ENCODE measurements at places on chromosomes 13 and 19. TPM values are rescaled to one million over a fixed set of nuclear protein-coding genes. Genes with fewer than 3 reads are reported as not detected.

Gene PDE4C
- 0.14 TPM for total RNA-seq

Gene PLA2G4C
- total RNA-seq, result 9.2 TPM

Gene TMPRSS9
- total RNA-seq, result 0.09 TPM

Gene ZNF90
- 5.1 TPM for total RNA-seq

Gene IRGC
- not detected for total RNA-seq

Gene GTF2F2
- total RNA-seq, result 30.0 TPM

Gene ZIC5
- total RNA-seq, result not detected

Gene GGACT
- 4.4 TPM for total RNA-seq

Gene MEIOSIN
- not detected for total RNA-seq

- H3K27me3 ChIP-seq, result no peaks in the 10 kb centered on the region
- H3K4me3 ChIP-seq, result no peak overlapping the region
Measured at GRCh38 chr13:90321281-90321931, 1026.1 kb upstream of the MIR17HG start.

- H3K27me3 ChIP-seq, result no peaks in the 10 kb centered on the region
- H3K36me3 ChIP-seq, result peaks cover 33% of the 10 kb centered on the region
- DNase-seq, result no peak
Measured at GRCh38 chr13:72849571-72849970, 67.6 kb downstream of the PIBF1 start.

GRCh38 chr13:108227651-108228272, 9.6 kb downstream of the ABHD13 start:
- no peak overlapping the region for H3K27ac ChIP-seq
- peaks cover 21% of the 10 kb centered on the region for H3K4me1 ChIP-seq
- H3K36me3 ChIP-seq, result peaks cover 6% of the 10 kb centered on the region
- no peak overlapping the region for H3K4me3 ChIP-seq

DNA sequence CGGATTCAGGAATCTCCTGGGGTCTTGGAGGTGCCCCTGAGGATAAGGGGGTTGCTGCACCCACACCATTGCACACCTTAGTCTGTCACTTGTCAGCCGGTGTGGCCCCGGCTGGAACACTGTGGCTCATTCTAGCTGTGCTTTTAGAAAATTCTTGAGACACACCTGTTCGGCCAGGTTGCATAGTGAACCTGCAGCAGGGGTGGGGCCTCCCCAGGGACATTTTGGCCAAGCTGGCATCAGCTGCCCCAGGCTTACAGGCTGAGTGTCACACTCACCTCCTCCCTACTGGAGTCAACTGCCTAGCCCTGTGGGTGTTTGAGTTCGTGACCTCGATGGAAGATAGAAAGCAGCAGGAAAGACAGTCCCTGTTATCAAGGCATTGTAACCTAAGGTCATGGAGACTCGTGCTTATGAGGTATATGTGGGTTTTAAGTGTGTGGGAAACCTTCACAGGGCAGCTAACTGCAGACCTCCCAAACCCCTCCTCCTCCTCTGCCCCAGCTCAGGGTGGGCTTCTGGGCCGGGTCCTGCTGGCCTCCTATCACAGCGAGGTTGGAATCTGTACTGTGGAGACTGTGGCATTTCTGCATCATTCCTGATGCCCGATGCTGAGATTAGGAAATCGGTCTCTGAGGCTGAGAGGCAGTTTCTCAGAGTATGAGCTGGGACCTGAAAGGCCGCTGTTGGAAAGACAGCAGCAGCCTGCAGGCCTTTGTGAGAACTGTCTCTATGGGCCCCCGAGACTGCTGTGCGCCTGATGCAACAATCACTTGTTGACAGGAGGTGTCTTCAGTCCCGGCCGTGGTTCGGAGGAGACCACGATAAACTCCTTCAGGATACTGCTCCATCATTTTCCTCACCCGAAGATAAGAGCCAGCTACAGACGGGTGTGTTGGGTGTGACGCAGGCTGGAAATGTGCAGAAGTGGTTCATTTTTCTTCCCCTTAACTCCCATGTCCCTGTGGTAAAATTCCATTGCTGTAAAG, 72.2 kb downstream of the ATP11A start:
- no peaks in the 10 kb centered on the region for H3K27me3 ChIP-seq
- no peaks in the 10 kb centered on the region for H3K36me3 ChIP-seq
- H3K4me3 ChIP-seq, result no peak overlapping the region
- H3K27ac ChIP-seq, result no peak overlapping the region

- peaks cover 6% of the 10 kb centered on the region for H3K4me1 ChIP-seq
- H3K4me3 ChIP-seq, result no peak overlapping the region
- no peak overlapping the region for H3K27ac ChIP-seq
- peaks cover 15% of the 10 kb centered on the region for H3K27me3 ChIP-seq
Measured at GRCh38 chr13:21256351-21256761, 79.9 kb downstream of the MRPL57 start.

GRCh38 chr19:30092721-30093569, 150.9 kb downstream of the URI1 start:
- H3K36me3 ChIP-seq, result no peaks in the 10 kb centered on the region
- no peaks in the 10 kb centered on the region for H3K27me3 ChIP-seq
- no peak overlapping the region for H3K4me3 ChIP-seq
- DNase-seq, result no peak

- peak overlapping the region; percentile 84 for H3K4me3 ChIP-seq
- peak overlapping the region; percentile 95 for H3K27ac ChIP-seq
- DNase-seq, result peak; percentile 88
- peaks cover 3% of the 10 kb centered on the region for H3K27me3 ChIP-seq
- H3K36me3 ChIP-seq, result peaks cover 10% of the 10 kb centered on the region
- H3K4me1 ChIP-seq, result peaks cover 21% of the 10 kb centered on the region
Measured at GRCh38 chr19:18204394-18205199, 755 bp upstream of the RAB3A start.

GRCh38 chr19:55014714-55015113, 23.4 kb downstream of the GP6 start:
- H3K4me1 ChIP-seq, result no peaks in the 10 kb centered on the region
- no peaks in the 10 kb centered on the region for H3K27me3 ChIP-seq
- H3K27ac ChIP-seq, result peak overlapping the region; percentile 51
- peaks cover 11% of the 10 kb centered on the region for H3K36me3 ChIP-seq

- no peak overlapping the region for H3K4me3 ChIP-seq
- no peak for DNase-seq
- H3K27ac ChIP-seq, result no peak overlapping the region
Measured at GRCh38 chr19:55489711-55490477, 1.7 kb downstream of the SSC5D start.

DNA sequence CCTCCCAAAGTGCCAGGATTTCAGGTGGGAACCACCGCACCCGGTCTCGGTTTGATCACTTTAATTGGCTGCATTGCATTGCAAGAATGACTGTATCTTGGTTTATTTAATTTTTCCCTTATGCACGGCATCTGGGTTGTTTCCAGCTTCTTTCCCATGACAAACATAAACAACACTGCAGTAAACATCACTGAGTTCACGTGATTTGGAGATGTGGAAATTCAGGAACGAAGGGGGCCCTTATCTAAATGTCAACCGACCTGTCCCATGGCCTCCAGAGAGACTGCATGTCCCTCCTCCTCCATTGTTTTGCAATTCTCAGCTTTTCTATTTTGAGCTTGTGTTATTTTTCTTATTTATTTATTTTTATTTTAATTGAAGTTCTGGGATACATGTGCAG, 14.4 kb upstream of the SULT2B1 start:
- DNase-seq, result no peak
- no peaks in the 10 kb centered on the region for H3K27me3 ChIP-seq
- H3K4me3 ChIP-seq, result no peak overlapping the region
- H3K27ac ChIP-seq, result no peak overlapping the region
- H3K4me1 ChIP-seq, result no peaks in the 10 kb centered on the region
- H3K36me3 ChIP-seq, result no peaks in the 10 kb centered on the region

GRCh38 chr13:110562036-110562597, 595 bp upstream of the RAB20 start:
- H3K36me3 ChIP-seq, result peaks cover 7% of the 10 kb centered on the region
- H3K27ac ChIP-seq, result peak overlapping the region; percentile 82
- H3K27me3 ChIP-seq, result peaks cover 39% of the 10 kb centered on the region
- peaks cover 24% of the 10 kb centered on the region for H3K4me1 ChIP-seq

GRCh38 chr19:1070576-1070930, 3.6 kb downstream of the ARHGAP45 start:
- no peak overlapping the region for H3K27ac ChIP-seq
- H3K4me3 ChIP-seq, result peak overlapping the region; percentile 98
- H3K27me3 ChIP-seq, result peaks cover 1% of the 10 kb centered on the region
- peaks cover 44% of the 10 kb centered on the region for H3K36me3 ChIP-seq
- H3K4me1 ChIP-seq, result peaks cover 35% of the 10 kb centered on the region

DNA sequence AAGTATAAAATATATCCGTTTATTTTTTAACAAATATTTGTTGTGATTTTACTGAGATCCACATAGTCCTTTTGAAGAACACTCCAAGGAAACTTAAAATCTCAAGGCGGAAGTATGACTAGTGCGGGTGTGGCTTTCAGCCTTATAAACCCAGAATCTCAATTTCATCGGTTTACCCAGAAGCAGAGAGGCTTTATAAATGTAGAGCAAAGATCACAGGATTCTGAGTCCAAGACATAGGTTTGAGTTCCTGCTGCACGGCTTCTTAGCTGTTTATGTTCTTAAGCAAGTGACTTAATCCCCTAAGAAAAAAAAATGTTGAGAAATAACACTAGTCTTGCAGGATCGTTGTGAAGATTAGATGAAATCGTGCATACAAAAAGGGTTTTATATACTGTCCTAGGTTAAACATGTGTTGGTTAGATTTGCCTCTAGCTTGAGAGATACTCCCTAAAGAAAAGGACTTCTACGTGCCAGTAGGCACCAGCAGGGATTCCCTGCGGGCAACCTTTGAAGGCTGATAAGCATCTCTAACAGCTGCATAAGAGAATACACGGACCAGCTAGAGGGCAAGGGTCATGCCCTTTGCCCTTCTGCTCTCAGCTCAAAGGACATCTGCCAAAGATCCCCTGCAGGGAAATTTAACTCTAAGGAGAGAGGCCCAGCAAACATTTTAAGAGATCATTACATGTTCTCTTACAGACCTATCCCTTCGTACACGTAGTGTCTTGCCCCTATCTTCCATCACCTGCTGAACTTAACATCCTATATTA, 130.4 kb upstream of the MIR17HG start:
- DNase-seq, result no peak
- H3K4me1 ChIP-seq, result no peaks in the 10 kb centered on the region
- no peak overlapping the region for H3K4me3 ChIP-seq
- H3K36me3 ChIP-seq, result no peaks in the 10 kb centered on the region

GRCh38 chr13:99027260-99027659, 49.4 kb upstream of the DOCK9 start:
- H3K27me3 ChIP-seq, result no peaks in the 10 kb centered on the region
- H3K4me3 ChIP-seq, result peak overlapping the region; percentile 65
- H3K36me3 ChIP-seq, result peaks cover 18% of the 10 kb centered on the region
- peak; percentile 70 for DNase-seq

DNA sequence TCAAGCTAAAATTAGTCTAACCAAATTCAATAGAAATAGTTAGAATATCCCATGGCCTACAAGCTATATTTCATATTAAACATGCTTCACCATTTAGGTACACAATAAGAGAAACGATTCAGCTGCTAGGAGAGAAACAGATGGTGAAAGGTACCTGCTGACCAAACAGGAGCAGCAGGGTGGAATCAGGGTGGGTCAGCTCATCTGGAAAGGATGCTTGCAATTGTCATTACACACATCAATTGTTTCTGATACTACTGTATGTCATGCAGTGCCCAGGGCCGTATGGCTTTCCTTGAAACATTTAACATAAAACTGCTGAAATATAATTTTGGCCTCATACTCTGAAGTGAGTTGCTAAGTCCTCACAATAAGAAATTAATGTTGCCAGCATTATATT, 776.0 kb downstream of the DACH1 start:
- no peaks in the 10 kb centered on the region for H3K36me3 ChIP-seq
- DNase-seq, result no peak
- H3K4me3 ChIP-seq, result no peak overlapping the region
- no peak overlapping the region for H3K27ac ChIP-seq
- no peaks in the 10 kb centered on the region for H3K27me3 ChIP-seq

- H3K27me3 ChIP-seq, result peaks cover 26% of the 10 kb centered on the region
- peak; percentile 74 for DNase-seq
- peak overlapping the region; percentile 59 for H3K27ac ChIP-seq
- H3K4me3 ChIP-seq, result peak overlapping the region; percentile 20
- H3K4me1 ChIP-seq, result peaks cover 35% of the 10 kb centered on the region
- no peaks in the 10 kb centered on the region for H3K36me3 ChIP-seq
Measured at GRCh38 chr13:46389457-46390451, 2.7 kb upstream of the RUBCNL start.

DNA sequence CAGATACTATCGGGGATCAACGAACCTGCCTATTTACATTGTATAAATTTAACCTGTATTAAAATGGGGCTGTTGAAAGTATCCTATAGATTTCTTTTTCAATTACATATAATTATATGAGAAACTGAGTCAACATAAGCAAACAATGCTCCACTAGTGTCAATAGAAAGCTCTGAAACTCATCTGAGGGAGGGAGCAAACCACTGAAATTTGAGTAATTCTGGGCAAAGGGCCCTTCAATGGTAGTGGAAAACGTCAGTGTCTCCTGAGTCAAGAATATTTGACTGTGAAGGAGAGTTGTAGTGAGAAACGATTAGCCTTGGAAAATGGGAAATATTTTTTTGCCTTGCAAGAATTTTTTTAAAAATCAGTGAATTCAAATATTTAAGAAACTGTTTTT, 17.6 kb upstream of the VN1R4 start:
- no peak overlapping the region for H3K4me3 ChIP-seq
- H3K27ac ChIP-seq, result no peak overlapping the region
- no peaks in the 10 kb centered on the region for H3K36me3 ChIP-seq

- no peak for DNase-seq
- H3K36me3 ChIP-seq, result no peaks in the 10 kb centered on the region
- H3K4me1 ChIP-seq, result peaks cover 1% of the 10 kb centered on the region
- H3K27me3 ChIP-seq, result no peaks in the 10 kb centered on the region
Measured at GRCh38 chr19:45137179-45137761, 23.5 kb downstream of the NKPD1 start.

DNA sequence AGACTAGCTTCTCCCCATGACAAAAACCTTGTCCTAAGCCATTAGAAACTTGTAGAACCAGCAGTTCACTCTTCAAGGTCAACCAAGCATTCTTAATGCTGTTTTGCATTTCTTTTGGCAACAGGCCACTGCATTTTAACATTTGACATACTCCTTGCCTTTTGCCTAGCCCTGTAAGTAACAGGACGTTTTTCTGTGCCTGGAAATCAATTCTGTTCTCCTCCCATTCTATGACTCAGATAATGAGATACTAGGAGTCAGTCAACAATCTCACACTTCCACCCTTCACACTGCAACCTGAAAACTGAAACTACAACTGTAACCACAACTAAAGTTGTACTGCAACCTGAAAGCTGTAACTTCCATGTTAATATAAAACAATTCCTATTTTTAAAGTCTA, 268.7 kb downstream of the MZT1 start:
- no peak overlapping the region for H3K4me3 ChIP-seq
- H3K27ac ChIP-seq, result no peak overlapping the region
- H3K27me3 ChIP-seq, result no peaks in the 10 kb centered on the region
- H3K36me3 ChIP-seq, result no peaks in the 10 kb centered on the region
- H3K4me1 ChIP-seq, result no peaks in the 10 kb centered on the region
- no peak for DNase-seq

- H3K27me3 ChIP-seq, result peaks cover 16% of the 10 kb centered on the region
- H3K4me1 ChIP-seq, result peaks cover 3% of the 10 kb centered on the region
- H3K36me3 ChIP-seq, result no peaks in the 10 kb centered on the region
Measured at GRCh38 chr13:48602296-48603016, 51.3 kb upstream of the CYSLTR2 start.

GRCh38 chr13:66222127-66222526, 1008.0 kb downstream of the PCDH9 start:
- no peaks in the 10 kb centered on the region for H3K27me3 ChIP-seq
- no peak overlapping the region for H3K27ac ChIP-seq
- no peaks in the 10 kb centered on the region for H3K4me1 ChIP-seq
- H3K4me3 ChIP-seq, result no peak overlapping the region

- peak; percentile 71 for DNase-seq
- H3K36me3 ChIP-seq, result peaks cover 10% of the 10 kb centered on the region
- peak overlapping the region; percentile 72 for H3K27ac ChIP-seq
Measured at GRCh38 chr13:20412691-20413355, 112.8 kb downstream of the CRYL1 start.

- H3K27me3 ChIP-seq, result peaks cover 12% of the 10 kb centered on the region
- H3K36me3 ChIP-seq, result no peaks in the 10 kb centered on the region
- H3K27ac ChIP-seq, result no peak overlapping the region
- DNase-seq, result no peak
Measured at GRCh38 chr19:30360376-30361106, 11.6 kb upstream of the ZNF536 start.
